ELF-1 (cell line): ENCODE measurements at places on chromosomes 5 and 9.

DNA sequence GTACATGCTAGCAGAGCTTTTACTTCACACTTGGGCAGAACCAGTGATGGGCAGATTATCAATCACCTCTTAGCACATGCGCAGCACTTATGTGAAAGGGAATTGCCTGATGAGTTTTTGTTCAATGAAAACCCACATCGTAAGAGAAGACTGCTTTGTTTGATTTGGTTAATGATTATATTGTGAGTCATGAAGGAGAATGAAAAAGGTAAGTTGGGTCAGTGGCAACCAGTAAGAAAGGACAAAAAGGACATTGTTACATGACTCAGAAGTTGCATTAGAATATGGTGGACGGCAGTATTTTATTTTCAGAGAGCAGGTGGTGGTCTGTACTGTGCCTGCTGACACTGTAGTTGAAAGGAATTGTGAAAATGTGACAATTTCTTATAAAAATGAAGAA, 127.4 kb downstream of the AOPEP start:
- DNase-seq = no peak

GRCh38 chr9:136673975-136674785, 11.5 kb downstream of the EGFL7 start:
- DNase-seq = no peak

- no peak for DNase-seq
These were observed 376.9 kb downstream of the NTRK2 start for GRCh38 chr9:85046475-85046874.

DNA sequence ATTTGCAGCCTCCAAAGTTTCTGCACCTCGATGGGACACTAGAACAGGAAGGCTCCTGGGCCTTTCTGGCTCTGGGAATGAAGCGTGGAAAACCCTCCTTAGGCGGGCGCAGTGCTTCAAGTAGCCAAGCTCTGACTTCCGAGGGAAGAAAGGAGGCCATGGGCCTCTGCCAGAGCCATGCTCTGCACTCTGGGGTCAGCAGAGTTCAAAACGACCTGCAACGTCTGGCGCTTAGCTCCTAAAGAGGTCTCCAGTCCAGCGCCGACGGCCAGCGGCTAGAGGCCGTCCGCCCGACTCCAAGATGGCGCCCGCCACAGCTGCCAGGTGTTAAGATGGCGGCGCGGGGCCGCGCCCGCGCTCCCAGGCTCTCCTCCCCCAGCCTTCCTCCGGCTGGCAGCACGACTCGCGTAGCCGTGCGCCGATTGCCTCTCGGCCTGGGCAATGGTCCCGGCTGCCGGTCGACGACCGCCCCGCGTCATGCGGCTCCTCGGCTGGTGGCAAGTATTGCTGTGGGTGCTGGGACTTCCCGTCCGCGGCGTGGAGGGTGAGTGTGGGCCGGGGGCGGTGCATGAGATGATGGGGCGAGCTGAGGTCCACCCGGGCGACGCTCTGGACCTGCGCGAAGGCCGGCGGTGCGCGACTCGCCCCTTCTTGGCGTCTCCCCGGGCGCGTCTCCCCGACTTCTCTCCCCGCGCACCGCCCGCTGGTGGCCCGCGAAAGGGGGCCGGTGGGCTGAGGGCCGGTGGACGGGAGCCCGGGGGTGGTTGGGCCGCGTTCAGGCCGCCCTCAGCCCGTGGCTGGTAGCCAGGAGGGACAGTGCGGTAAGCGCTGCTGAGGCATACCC, at the start of gene TXNDC15:
TXNDC15 (plus strand) TSS at position 385 of the 844 bp plus-strand sequence; CDS start at position 442, 57 bp downstream.
- peak; percentile 93 for DNase-seq

DNA sequence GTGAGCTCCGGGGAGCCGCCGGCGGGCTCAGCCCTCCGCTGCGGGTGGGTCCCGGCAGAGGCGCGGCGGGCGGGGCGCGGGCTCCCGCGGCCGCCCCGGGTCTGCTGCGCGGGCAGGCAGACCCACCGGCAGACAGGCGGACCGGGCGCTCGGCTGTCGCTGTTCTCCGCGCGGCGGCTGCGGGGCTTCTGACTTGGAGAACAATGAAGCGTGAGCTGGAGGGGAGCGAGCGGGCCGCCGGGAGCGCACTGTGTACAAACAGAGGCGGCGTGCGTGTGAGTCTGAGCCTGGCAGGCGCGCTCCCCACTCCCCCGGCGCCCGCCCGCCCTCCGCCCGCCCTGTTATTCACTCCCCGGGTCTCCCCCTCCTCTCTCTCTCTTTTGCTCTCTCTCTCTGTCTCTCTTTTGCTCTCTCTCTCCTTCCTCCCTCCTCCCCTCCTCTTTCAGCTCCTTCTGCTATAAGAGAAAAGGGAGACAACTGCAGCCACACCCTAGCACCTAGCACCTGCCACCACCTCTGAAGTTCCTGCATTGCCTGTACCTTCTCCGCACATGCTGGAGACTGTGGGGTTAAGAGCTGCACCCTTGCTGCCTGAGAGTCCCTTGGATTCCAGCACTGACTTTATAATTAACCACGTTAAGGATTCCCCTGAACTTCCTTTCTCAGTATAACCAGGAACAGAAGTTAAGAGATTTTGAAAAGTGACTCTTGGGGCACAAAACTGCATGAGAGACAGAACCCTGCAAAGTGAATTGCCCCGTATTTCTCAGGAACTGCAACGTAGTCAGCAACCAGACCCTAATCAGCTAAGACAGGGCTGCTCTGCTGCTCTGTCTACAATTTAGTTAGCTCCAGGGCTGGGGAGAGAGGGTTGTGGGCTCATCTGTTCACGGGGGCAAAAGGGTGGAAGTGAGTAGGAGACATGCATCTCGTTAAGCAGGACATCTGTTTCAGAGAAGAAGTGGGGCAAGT, at the start of gene EDIL3:
EDIL3 (minus strand) TSS at position 277 of the 972 bp plus-strand sequence. CDS start 506 bp downstream, outside the sequence.
- peak; percentile 27 for DNase-seq

GRCh38 chr9:87099407-87099806, 152.1 kb upstream of the GAS1 start:
- DNase-seq = no peak

GRCh38 chr5:156273325-156273724, 53.6 kb upstream of the SGCD start:
- no peak for DNase-seq

GRCh38 chr5:178416919-178417318, 173.3 kb downstream of the COL23A1 start:
- no peak for DNase-seq

GRCh38 chr5:120927950-120928530, 463.9 kb downstream of the PRR16 start:
- no peak for DNase-seq

- DNase-seq = no peak
These were observed 153.4 kb downstream of the PIK3R1 start for GRCh38 chr5:68369023-68369359.

GRCh38 chr9:90684736-90685135, 42.1 kb upstream of the DIRAS2 start:
- no peak for DNase-seq

GRCh38 chr5:118611332-118611945, 376.9 kb downstream of the DTWD2 start:
- DNase-seq = peak; percentile 29

DNA sequence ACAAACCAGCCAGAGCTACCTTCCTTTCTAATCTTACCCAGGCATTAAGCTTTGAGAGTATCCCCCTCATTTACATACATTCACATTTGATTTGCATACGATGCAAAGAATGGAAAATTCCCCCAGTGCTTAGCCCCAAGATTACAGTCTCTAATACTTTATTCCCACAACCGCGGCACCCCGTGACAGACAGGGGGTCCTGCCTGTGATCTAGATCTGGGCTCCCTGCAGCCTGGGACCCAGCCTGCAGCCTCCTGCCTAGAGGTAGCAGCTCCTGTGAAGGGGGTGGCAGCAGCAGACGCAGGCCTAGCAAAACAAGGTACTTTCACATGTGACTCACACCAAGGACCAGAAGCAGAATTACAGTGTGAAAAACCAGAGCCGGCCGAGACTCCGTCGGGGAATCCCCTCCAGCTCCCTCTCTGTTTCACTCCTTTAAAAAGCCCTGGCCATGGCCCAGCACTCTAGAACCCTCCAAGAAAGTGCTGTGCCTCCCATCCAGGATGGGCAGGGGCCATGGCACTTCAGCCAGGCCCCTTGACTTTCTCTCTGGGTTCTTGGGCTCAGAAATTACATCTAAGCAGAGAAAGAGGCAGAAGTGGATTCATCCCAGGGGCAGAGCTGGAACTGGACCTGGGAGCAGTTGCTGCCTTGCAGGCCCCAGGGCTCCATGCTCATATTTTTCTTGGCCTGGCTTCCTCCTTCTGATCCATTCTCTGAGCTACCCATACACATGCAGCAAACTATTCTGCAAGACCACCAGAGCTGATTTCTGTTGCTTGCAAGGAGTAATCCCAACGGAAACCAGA, 14.0 kb upstream of the TCF7 start:
- DNase-seq = peak; percentile 83

- DNase-seq = no peak
These were observed 52.8 kb upstream of the RPL26L1 start for GRCh38 chr5:172906436-172906835.

- DNase-seq = no peak
These were observed 36.0 kb downstream of the PSD2 start for GRCh38 chr5:139831624-139832023.

GRCh38 chr5:173602423-173602822, 14.0 kb downstream of the BOD1 start:
- no peak for DNase-seq

GRCh38 chr5:83341815-83342334, 129.7 kb upstream of the VCAN start:
- no peak for DNase-seq

GRCh38 chr5:139611703-139612584, 36.2 kb upstream of the CXXC5 start:
- DNase-seq = no peak

GRCh38 chr5:169389318-169389717, 88.4 kb upstream of the SLIT3 start:
- no peak for DNase-seq

DNA sequence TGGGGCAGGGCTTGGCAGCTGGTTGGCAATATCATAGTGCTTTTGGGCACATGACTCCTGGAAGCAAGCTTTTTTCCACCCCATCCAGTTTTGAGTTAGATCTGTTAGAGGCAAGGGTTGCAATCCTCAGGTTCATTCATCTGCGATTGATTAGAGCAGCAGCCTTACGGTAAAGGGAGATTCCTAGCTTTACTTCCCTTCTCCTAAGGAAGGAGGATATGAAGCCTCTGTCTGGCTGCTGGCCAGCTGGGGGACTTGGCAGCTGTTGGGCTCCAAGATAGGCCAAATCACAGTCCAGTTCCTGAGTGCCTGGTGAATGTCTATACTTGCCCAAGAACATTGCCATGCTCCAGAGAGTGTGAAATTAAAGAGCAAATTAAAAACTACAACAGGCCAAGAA, 113.4 kb upstream of the CCNH start:
- DNase-seq = no peak

DNA sequence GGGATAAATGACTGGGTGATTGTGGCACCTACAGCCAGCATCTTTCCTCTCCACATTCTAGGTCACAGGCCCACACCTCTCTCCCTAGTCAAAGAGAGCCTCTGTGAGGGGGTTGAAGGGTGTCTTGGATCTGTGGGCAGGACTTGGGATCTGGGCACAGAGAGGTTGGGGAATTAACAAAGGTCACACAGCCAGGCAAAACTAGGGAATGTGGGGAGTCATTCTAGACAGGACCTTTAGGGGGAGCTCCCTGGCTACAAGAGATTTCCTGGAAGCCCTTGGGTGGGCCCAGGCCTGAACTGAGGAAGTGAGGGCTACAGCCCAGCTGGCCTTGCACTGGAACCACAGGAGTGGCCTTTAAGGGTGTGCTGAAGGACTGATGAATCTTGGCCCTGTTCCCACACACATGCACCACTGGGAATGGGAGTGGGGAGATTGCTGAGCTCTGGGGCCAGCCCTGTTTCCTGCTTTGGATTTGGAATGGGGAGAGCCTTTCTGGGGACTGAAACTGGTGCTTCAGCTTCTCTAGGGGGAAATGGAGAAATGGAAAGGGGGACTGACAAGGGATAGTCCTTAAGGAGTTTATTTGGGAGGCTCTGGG, 12.4 kb upstream of the CXXC5 start:
- peak; percentile 54 for DNase-seq

DNA sequence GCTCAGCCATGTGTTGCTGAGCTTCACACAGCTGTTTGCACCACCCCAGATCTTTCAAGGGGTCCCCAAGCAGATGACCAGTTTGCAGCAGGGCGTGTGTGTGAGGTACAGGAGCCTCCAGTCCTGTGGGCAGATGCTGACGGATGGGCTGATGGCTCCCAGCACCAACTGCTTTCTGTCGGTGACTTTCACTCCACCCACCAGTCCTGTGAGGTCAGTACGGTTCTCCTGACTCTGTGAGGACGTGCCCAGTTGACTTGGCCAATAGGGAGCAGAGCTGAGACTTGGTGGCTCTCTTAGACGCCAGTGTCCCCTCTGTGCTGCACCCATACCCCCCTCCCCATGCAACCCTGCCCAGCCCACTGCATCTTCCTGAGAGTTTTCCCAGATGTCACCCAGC, 19.7 kb downstream of the COL5A1 start:
- DNase-seq = no peak

DNA sequence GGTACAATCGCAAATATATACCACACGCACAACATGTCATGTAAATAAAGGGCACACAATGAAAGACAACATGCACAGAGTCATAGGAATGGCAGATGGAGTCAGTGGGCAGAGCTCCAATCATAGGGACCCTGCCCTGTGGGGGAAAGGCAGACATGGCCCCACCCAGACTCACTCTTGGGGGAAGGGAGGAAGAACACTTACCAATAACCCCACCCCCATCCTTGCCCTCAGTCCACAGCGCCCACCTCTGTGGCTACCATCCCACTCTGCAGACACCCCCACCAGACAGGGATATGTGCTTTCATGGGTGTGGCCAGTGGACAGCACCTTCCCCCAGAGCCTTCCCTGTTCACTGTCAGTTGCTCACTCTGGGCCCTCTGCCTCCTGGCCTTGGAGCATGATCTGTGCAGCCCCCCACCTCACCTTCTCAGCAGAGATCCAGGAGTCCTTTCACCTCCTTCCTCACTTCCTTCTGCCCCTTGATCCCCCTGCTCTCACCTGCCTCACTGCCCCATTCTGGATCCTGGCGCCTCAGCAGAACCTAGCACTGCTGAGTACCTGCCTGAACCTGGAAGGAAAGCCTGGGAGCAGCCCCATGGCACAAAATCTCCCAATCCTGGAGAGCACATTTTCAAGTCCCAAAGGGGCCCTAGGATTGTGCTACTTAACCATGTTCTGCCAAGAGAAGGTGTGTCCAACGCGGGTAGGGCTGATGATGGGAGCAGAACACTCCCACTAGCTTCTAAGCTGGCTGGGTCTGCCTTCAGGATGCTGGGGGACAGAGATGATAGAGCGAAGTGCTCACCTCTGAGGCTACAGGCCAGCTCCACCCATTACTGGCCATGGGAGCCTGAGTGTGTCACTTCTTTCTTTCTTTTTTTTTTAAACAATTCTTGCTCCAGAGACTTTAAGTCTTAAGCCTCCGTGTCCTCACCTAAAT, 1.5 kb upstream of the PHF19 start:
- DNase-seq = no peak

- DNase-seq = peak; percentile 11
These were observed 875 bp downstream of the TPM2 start for GRCh38 chr9:35688558-35689541.

DNA sequence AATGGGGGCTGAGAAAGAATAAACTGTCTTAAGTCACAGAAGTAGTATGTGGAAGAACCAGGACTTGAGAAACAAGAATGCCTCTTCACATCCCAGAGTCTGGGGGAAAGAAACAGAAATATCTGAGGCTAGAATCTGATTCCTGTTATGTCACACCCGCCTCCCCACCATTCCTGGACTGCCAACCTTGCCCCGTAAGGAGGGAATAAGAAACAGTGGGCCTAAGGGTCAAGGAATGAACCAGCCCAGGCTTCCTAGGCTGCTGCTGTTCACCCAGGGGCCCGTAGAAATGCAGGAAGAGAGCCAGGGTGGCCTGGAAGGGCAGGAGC, 4.3 kb downstream of the PCDH1 start:
- no peak for DNase-seq

GRCh38 chr5:34585601-34586104, 70.5 kb upstream of the RAI14 start:
- DNase-seq = no peak

- DNase-seq = no peak
These were observed 165.4 kb downstream of the EPB41L4A start for GRCh38 chr5:112253478-112254250.
